ENCODE measurements at places on chromosomes 1 and 21. TPM values are rescaled to one million over a fixed set of nuclear protein-coding genes. Genes with fewer than 3 reads are reported as not detected.

Gene OSCP1
- total RNA-seq: 5.0 TPM

Gene KRTAP10-8
- total RNA-seq: not detected

Gene CELA2A
- not detected for total RNA-seq

Gene CNIH3
- 4.0 TPM for total RNA-seq

Gene RGS18
- 4.0 TPM for total RNA-seq

Gene SCNM1
- 21.9 TPM for total RNA-seq
